ENCODE measurements at places on chromosomes 11 and 22.

DNA sequence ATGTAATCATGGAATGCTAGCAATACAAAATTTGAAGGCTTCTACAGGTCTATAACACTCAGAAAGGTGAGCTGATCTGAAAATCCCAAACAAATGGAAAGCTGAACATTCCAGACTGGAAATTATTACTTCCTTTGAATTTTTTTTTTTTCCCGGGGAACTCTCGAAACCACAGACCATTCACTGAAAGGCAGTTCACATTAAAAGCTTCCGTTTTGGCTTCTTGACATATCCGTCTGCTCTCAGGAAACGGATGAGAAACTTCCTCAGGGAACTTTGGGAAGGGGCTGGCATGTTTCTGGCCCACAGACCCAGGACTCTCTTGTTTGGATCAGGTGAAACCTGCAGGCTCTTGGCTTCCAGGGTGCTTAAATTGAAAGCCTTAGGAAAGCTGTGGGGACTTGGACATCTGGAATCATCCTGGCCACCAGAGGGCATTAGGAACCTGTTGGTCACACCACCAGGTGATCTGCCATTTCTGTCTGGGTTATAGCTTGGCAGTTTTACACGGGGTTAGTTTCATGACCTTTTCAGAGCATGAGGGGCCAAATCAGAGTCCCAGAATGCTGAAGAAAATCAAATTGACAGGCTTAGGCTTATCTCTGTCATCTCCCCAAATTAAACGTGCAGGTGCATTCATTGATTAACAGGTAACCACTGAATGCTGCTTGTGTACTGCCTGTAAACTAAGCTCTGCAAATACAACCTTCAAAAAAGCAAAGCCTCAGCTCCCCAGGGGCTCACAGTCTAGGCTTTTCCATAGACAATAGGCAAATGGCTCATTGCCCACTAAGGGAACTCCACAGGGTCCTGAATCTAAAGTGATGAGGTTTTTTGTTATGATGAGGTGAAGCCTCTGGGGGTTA is 22.7 kb upstream of the GRAMD1B start:
- DNase-seq, result peak; percentile 81

- no peak for DNase-seq
These were observed 10.9 kb downstream of the TUG1 start for GRCh38 chr22:30979932-30980331.

GRCh38 chr22:30655532-30655931 is 12.1 kb downstream of the DUSP18 start:
- no peak for DNase-seq

- peak; percentile 76 for DNase-seq
These were observed at the start of gene TMEM80 for GRCh38 chr11:695538-696248. TSS of gene TMEM80 (plus strand) at chr11:695816. CDS start at chr11:695828, 12 bp downstream.

GRCh38 chr22:35301372-35301874 is 1.7 kb downstream of the TOM1 start:
- no peak for DNase-seq

DNA sequence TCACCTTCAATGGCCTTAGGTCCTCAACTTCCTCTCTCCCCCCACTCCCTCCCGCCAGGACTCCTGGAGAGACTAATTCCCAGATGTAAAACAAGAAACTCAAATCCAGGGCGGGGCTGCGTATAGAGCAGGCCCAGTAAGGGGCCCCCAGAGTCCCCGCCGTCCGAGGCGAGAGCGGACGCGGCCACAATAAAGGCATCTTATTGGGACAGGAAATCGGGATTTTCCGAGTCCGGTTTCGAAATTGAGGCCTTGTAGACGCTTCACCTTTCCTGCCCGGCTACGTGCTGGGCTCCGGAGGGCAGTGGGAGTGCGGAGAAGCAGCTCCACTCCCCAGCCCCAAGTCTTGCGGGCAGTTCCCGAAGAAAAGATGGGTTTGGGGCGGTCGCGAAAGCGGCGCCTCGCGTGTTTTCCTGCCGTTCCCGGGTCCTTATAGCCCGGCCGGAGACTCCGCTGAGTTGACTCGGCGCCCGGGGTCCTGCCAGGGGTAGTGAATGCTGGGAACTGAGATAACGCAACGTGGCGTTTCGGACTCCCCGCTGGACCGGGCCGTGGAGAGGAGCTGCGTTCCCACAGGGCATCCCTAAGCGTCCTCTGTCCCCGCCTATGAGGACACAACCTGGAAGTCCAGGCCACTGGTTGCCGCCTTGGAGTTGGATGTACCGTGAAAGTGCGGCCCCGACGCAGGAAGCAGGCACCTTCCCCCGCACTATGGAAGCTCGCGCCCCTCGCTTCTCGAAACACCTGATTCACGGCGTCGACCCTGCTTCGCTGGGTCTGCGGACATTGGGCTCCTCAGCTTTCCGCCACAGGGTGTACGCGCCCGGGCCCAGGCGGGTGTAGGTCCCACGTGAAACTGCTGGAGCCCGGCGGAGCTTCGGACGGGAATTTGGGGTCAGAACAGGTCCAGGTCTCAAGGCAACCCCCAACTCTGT is 4.8 kb upstream of the CHRM1 start:
- no peak for DNase-seq

- no peak for DNase-seq
These were observed 24.8 kb downstream of the AMOTL1 start for GRCh38 chr11:94793002-94793401.

GRCh38 chr11:116535994-116536393 is 236.8 kb downstream of the BUD13 start:
- DNase-seq, result no peak

- DNase-seq, result no peak
These were observed 129.7 kb downstream of the TRIM44 start for GRCh38 chr11:35792148-35792845.

- DNase-seq, result no peak
These were observed 2.5 kb downstream of the PLAAT2 start for GRCh38 chr11:63560506-63561180.

DNA sequence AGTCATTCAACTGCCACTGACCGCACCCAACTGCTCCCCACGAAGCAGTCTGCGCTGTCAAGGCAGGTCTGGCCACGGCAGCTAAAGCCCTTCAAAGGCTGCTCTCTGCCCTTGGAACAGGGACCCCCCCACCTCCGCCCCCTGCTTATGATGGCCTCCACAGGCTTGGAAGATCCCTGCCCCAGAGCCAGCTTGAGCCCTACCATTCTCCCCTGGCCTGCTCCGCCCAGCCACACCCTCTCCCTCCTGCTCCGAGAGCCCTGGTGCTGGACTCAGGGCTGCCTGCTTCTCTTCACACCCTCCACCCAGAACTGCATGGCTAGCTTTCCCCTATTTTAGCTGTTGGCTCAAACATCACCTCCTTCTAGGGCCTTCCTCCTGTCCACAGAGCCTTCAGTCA is 19.0 kb downstream of the ZMAT5 start:
- DNase-seq, result no peak

DNA sequence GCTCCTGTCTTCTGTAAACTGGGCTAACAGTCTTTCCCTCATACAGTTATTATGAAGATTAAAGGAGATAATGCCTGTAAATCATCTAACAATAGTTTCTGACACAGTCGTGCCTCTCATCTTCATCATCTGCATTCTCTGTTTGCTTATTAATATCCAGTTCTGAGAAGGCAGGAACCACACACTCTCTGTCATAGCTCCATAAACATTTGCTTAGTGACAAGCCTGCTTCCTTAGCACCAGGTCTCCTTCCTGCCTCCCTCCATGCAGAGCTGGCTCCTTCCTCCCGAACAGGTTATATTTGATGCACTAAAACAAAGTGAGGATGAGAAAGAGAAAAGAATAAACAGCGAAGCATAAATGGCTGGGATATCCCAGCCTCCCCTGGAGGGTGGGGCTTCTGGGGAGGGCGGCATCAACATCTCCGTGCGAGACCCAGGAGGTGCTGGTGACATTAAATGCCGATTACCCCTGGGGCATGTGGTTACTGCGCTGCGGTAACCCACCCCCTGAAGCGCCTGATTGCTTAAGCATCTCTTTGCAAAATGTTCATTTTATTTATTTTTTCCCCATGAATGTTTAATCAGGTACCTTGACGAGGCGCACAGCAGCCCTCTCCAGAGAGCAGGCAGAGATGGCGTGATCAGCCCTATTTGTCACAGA is 404.9 kb downstream of the NXPE2 start:
- DNase-seq, result peak; percentile 79

DNA sequence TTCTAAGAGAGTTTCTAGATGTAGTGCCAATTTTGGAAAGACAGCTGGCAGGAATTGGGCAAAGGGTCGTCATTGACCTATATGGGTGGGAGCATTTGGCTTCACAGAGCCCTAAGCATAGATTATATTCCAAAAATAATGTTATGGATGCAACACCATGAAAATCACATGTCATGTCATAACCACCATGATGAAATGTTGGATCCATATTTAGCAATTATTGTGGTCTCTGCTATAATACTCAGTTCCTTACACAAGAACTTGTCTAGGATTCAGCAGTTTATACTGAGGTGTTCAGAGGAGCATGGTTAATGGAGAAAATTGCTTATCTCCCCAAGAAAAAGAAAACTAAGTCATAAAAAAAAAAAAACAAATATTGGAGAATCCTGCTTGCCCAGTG is 31.6 kb downstream of the NTM start:
- DNase-seq, result no peak

DNA sequence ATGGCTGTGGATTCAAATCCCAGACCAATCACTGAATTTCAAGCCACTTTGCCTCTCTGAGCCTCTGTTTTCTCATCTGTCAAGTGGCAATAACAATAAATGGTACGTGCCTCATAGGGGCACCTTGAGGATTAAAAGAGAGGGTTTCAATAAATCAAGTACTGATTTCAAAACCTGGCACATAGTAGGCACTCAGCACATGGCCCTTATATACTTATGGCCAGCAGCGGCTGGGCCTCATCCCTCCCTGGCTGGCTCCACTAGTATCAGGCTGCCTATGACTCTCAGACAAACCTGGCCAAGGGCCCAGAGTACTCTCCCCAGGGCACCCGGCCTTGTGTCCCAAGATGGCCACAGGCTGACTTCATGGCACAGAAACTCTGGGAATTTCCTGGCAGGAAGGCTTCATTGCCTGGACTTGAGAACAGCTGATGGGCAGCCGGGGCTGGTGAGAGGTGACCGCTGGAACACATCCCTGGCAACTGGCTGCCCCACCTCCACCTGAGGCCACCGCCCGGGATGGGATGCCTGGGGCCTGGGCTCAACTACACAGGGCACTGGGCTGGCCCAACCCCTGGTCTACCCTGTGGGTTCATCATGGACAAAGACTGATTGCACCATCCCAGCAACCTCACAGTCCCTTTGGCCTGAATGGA is 3.4 kb downstream of the FADS3 start:
- no peak for DNase-seq

DNA sequence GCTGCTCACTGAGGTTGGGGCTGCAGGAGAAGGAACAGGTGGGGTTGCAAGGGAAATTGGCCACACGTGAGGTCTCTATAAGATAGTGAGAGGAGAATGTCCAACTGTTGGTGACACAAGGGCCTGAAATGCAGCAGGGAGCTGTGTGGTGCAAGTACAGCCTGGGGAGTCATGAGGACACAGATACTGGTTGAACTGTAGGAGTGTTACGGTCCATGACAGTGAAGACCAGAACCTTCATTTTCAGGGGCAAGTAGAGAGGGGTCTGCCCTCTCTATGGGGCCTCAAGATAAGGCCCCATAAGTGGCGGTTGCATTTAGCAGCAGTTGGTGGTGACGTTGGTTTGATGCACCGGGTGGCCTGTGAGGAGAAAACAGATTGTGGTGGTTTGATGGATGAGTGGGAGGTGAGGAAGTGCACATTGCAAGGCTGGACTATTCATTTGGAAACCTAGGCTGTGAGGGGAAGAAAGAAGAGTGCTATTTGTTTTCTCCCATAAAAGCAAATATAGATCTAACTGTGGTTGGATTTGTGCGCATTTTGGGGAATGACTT is 39.4 kb downstream of the MICAL2 start:
- DNase-seq, result no peak

GRCh38 chr22:47841156-47841555 is 1078.7 kb downstream of the TBC1D22A start:
- DNase-seq, result no peak

DNA sequence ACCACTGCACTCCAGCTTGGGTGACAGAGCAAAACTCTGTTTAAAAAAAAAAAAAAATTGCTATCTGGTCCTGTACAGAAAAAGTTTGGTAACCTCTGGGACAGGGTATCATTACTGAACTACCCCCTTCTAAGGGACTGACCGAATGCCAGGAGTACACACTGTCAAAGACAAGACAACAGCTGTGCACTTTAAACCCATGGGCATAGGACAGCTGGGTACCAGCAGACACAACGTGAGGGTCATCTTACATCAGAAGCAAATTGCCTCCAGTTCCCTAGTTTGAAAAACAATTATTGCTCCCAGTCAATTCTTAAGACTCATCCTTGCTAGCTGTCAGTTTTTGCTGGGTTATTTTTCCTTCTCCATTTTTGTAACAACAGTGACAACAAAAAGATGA is 17.8 kb downstream of the CD59 start:
- no peak for DNase-seq

- no peak for DNase-seq
These were observed 1354.4 kb downstream of the TBC1D22A start for GRCh38 chr22:48116871-48117270.

GRCh38 chr11:121763526-121763925 is 310.8 kb upstream of the SORL1-AS1 start:
- no peak for DNase-seq

DNA sequence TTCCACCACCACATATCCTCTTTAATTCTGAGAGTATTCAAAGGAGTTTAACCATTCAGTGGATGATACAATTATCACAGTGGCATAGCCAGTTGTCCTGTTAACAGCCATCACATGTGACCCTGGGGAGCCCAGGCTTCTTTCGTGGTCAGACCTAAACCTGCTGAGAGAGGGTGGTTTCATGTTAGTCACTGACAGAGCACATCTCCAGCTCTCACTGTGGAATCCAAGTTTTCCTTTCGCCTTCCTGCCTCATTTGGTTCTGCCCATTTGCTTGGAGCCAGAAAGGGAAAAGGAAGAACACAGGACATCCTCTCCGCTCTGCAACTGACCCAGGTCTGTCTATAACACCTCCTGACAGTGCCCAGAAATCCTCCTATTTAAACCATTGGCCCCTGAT is 60.4 kb downstream of the MCHR1 start:
- DNase-seq, result no peak

- no peak for DNase-seq
These were observed 14.6 kb downstream of the ACAT1 start for GRCh38 chr11:108135845-108136544.

DNA sequence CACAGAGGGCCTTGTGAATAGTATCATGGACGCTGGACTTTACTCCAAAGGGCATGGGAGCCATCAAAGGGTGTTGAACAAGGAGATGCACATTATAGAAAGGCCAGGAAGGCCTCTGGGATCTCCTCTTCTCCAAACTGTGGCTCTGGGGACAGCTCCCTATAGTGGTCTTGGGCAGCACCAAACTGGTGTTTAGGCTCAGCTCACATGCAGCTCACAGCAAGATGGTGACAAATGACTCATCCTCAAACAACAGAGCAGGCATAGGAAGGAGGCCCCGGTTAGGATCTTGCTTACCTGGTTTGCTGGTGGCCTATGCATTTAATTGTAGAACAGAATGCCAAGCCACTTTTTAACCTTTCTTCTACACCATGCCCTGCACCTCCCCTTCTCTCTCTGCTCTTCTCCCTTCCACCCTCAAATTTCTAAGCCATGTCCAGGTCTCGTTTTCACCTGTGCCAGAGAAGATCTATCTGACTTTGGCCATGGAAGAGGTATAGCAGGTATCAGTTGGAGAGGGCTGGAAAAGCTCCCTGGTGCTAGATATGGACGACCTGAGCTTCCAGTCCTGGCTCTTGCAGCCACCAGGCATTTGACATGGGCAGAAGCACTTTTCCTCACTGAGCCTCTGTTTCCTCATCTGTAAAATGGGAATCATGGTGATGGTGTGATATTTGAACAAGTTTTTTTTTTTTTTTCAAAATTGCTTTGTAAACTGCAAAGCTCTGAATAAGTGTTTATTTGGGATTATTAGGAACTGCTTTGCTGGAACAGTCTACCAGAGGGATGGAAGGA is 14.4 kb upstream of the EHF start:
- DNase-seq, result no peak

GRCh38 chr11:131626788-131627187 is 256.4 kb downstream of the NTM start:
- DNase-seq, result no peak
